ENCODE measurements at places on chromosomes 12 and 14.

DNA sequence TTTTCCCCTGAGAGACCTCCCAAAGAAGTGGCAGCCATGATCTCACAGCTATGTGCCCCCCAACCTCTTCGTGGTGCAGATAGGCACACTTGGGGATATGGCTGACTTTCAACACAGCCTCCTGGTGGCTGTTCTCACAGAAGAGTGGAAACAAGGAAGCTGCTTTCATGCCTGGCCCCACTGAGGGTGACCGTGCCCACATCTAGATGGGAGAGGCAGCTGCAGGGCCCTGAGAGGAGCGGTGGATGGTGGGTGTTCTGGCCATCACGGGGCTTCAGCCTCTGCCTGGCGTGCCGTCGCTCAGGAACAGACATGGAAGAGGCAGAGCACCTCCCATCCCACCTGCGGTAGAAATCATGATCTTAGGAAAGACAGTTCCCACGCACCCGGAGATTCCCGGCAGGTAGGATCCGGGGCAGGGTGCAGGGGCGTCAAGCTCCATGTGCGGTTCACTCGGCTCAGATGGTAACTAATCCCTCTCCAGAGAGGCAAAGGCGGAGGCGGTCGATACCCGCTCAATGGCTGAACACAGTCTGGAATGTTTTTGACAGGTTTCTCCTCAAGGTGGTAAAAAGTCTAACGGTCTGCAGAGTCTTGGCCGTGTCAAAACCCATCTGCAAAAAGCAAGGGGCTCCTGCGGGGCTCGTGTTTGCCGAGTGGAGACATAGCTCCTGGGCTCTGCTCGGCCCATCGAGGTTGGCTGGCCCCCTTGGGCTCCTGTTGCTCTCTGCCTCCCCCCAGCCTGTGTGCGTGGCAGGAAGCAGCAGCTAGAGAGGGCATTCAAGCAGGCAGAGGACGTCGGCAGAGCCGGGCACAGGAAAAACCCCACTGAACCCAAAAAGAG, 225.2 kb upstream of the RTL1 start:
- DNase-seq = no peak

GRCh38 chr14:71636820-71637471, 295.3 kb upstream of the RGS6 start:
- no peak for DNase-seq

DNA sequence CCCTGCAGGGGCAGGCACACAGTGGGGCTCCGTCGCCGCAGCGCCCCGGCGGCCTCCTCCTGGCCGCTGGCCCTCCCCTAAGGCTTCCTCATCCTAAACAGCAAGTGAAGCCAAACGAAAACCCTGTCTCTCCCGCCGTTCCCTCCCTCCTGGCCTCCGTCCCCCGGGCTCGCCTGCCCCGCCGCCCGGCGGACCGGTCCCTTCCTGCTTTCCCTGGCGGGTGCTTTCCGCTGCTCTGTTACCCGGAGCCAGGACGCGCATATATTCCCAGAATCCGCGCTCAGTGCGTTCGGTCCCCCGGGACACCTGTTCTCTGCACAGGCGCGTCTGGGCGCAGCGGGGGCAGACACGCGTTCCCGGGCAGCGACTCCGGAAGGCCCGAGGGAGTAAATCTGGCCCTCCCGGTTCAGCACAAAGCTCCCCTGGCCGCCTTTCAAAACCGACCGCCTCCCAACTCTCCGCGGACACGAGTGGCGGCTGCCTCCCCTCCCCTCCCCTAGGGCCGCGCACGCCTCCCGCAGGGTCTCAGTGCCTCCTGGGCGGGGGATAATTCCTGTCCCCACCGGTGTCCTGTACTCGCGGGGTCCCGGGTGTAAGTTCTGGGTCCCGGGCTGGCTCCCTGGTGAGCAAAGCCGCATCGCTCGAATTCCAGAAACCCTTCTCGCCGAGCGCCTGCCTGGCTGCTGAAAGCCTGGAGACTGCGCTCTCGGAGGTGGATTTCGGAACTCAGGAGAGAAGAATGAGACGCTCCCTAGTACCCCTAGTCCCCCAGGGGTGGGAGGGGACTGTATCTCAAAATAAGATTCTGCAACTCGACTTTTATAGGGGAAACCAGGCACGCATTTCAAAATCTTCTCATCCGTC, 21.4 kb upstream of the CEP170B start:
- no peak for DNase-seq

- no peak for DNase-seq
Observed at GRCh38 chr14:73180385-73180805, 44.1 kb downstream of the PSEN1 start.

GRCh38 chr12:48183091-48183875, at the start of gene CCDC184:
Gene CCDC184 (plus strand): TSS chr12:48183644. CDS start chr12:48184123, 479 bp downstream.
- peak; percentile 34 for DNase-seq
